K562 (cell line): ENCODE measurements at places on chromosomes 6 and 20.

DNA sequence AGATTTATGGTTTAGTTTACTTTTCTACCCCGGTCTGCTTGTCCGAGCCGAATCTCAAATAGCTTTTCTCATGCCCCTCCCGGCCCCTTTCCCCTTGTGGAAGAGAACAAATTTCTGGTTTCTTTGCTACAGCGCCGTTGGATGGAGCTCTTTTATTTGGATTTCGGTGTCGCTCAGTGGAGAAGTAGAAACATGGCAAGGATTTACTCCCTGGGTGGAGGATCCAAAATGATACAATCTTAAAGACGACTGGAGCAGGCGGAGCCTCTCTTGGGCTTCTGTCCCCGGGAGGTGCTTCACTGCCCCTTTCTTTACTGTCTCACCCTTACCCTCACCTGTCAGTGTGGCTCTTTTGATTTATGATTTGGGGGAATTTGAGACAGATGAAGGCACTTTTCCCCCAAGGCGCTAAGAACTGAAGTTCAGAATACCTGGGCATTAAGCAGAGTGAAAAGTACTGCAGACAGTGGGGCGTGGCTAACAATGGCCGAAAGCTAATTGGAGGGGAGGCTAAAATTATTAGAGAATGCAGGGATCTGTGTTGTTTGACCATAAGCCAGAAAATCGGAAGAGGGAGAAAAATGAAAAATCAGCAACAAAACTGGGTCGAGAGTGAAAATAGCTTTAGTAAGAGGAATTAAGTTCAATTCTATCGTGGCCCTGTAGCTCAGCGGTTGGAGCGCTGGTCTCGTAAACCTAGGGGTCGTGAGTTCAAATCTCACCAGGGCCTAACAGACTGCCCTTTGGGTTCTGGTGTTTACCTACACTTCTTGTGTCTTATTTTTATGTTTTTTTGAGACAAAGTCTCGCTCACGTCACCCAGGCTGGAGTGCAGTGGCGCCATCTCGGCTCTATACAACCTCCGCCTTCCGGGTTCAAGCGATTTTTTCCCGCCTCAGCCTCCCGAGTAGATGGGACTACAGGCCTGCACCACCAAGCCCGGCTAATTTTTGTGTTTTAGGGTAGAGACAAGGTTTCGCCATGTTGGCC, 145.1 kb upstream of the ZNF184 start:
- DNase-seq = peak; percentile 73

- no peak for DNase-seq
Observed at GRCh38 chr6:94213226-94213625, 793.9 kb upstream of the EPHA7 start.

DNA sequence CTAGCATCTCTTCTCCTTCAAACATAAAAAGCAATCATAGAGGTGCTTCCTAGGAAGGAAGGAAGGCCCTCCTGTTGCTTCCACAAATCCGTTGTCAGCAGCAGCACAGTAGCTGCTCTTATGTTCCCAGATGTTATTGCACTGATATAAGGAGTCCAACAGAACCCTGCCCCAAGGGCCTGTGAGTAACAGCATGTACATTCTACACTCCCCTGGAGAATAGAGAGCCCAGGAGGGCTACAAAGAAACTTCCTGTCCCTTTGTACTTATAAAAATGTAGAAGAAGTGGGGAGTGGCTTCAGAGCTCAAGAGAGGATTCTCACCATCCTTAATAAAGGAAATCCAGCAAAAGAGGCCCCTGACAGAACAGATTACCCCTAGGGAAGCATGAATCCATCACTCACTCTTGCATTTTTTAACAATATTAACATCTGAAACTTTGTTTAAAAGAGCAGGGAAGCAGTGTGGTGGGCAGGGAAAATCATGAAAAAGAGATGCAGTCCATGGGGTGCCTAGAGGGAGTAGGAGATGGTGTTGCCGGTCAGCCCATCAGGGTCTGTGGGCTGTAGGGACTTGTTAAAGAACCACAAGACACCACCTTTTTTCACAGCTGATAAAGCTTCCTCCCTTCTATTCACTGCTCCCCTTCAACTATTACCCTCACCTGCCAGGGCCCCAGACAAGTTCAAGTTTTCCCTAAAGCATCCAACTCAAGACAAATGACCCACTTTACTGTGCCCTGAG, 104.5 kb upstream of the ADGRF1 start:
- DNase-seq = no peak

- DNase-seq = no peak
Observed at GRCh38 chr6:116088946-116089345, 11.7 kb upstream of the NT5DC1 start.

- DNase-seq = no peak
Observed at GRCh38 chr20:2255926-2256531, 39.8 kb upstream of the TGM3 start.

- no peak for DNase-seq
Observed at GRCh38 chr6:162857326-162857725, 129.6 kb downstream of the PACRG start.

GRCh38 chr6:7086488-7086887, 21.3 kb upstream of the RREB1 start:
- no peak for DNase-seq

DNA sequence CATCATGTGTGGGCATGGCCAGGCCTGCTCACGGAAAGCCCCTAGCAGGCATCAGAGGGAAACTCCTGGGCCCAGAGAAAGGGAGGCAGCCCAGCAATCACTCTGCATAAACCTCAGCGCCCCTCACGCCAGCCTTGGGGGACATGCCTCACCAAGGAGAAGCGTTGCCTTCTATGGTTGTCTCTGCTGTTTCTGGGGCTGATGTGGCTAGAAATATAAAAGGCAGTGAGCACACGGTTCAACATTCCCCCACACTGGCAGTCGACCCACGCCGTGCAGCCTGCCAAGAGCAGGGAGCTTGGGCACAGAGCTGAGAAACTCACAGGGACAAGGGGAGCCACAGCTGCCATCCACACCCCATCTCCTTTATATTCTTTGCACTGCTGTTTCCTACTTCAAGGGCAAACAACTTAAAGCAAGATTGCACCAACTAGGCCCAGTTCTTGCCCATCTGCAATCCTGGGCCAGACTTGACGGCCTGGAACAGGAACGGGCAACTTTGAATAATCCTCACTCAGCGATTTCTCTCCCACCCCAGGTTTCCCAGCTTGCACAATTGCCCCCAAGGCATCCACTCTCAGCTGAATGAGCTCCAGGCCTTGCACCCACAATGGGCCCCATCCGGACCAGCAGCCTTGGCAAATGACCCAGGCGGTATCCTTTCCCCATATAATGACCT, 35.5 kb upstream of the FOXC1 start:
- no peak for DNase-seq

GRCh38 chr6:17448165-17448564, 54.8 kb downstream of the CAP2 start:
- no peak for DNase-seq

- DNase-seq = peak; percentile 62
Observed at GRCh38 chr6:157520596-157521361, 139.8 kb downstream of the ZDHHC14 start.
